ENCODE measurements at places on chromosomes 12 and 14. TPM values are rescaled to one million over a fixed set of nuclear protein-coding genes. Genes with fewer than 3 reads are reported as not detected.

PYGL gene
- total RNA-seq = 80.1 TPM

MVK gene
- total RNA-seq = 25.8 TPM

HDAC7 gene
- 12.2 TPM for total RNA-seq

SPIC gene
- total RNA-seq = 1.5 TPM

RD3L gene
- total RNA-seq = not detected

SYCP3 gene
- total RNA-seq = not detected

RAPGEF3 gene
- total RNA-seq = 0.81 TPM

MIPOL1 gene
- 4.2 TPM for total RNA-seq

MGST1 gene
- total RNA-seq = 1,196 TPM

VRTN gene
- total RNA-seq = not detected

GYS2 gene
- 46.7 TPM for total RNA-seq

DNA sequence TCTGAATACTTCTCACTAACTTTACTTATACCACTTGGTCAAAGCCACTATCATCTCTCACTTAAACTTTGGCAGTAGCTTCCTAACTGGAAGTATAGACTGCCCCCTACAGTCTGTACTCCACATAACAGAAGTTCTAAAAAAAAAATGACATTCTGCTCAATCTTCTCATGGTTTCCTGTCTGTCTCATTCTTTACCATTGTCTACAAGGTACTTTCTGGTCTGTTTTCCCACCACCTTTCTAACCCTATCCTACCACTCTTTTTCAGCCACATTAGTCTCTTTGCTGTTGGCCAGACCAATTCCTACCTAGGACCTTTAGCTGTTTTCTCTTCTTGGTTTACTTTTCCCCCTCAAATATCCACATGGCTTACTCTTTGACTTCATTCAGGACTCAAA lies 14.7 kb downstream of the CPSF6 start:
- H3K36me3 ChIP-seq = peaks cover 20% of the 10 kb centered on the region
- no peaks in the 10 kb centered on the region for H3K27me3 ChIP-seq
- no peak overlapping the region for H3K4me3 ChIP-seq
- no peak overlapping the region for H3K27ac ChIP-seq

DNA sequence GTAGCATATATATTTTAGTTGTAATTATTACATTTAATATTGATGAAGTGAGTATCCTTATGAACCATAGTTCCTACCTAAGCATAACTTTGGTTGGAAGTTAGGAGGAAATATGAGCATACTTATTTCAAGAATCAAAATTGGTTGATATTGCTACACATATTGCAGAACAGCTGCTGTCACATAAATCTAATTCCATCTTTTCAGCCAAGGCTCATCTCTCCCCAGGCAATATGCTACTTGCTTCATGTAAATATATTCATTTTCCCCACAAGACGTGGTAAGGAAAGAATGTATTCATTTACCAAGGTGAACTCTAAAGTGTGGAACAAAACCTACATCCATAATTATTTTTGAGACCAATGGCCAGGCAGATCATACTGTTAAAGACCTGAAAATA lies 62.5 kb upstream of the HIF1A start:
- no peaks in the 10 kb centered on the region for H3K27me3 ChIP-seq
- no peak overlapping the region for H3K4me3 ChIP-seq
- no peaks in the 10 kb centered on the region for H3K36me3 ChIP-seq
- no peak for DNase-seq
- no peaks in the 10 kb centered on the region for H3K4me1 ChIP-seq

- H3K4me1 ChIP-seq = no peaks in the 10 kb centered on the region
- H3K27ac ChIP-seq = peak overlapping the region; percentile 94
- H3K36me3 ChIP-seq = no peaks in the 10 kb centered on the region
- peak overlapping the region; percentile 85 for H3K4me3 ChIP-seq
- DNase-seq = no peak
These were observed 1.4 kb downstream of the TMTC2 start for GRCh38 chr12:82688035-82688501.

GRCh38 chr12:103875666-103876065 lies 34.6 kb upstream of the NT5DC3 start:
- H3K4me3 ChIP-seq = no peak overlapping the region
- no peak overlapping the region for H3K27ac ChIP-seq
- H3K27me3 ChIP-seq = no peaks in the 10 kb centered on the region
- no peak for DNase-seq
- no peaks in the 10 kb centered on the region for H3K4me1 ChIP-seq

GRCh38 chr12:12890543-12891079 lies 751 bp upstream of the GPRC5A start:
- H3K4me1 ChIP-seq = no peaks in the 10 kb centered on the region
- no peaks in the 10 kb centered on the region for H3K27me3 ChIP-seq
- no peaks in the 10 kb centered on the region for H3K36me3 ChIP-seq
- peak overlapping the region; percentile 49 for H3K4me3 ChIP-seq
- peak overlapping the region; percentile 31 for H3K27ac ChIP-seq

DNA sequence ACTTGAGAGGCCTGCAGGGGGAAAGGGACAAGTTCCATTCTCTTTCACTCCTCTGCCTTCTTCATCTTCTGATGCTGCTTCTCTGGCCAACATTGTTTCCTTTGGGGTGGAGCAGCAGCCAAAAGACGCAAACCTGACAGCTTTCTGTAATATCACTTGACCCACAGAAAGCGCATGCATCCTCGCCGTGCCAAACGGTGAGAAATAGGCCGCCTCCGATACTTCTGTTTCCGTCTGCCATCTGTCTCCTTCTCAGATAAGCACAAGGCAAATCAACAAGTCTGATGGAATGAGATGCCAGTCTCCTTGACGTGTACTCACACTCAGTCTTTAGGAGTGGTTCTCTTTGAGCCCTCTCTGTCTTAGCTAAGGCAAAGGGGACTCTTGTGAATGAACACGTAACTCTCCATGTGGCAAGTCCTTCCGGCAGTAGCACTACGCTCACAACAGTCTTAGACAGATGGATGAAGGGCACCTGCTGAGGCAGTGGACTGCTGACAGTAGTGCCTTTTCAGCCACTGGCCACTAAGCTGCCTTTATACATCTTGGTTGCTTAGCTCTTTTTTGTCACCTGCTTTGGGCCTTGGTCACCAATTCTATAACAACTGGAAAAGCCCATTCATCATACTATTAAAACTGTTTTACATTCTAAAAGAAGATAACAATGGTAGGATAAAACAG lies 214.1 kb downstream of the FBXL14 start:
- no peak overlapping the region for H3K27ac ChIP-seq
- H3K27me3 ChIP-seq = no peaks in the 10 kb centered on the region
- H3K4me1 ChIP-seq = no peaks in the 10 kb centered on the region
- H3K36me3 ChIP-seq = no peaks in the 10 kb centered on the region
- no peak for DNase-seq
- no peak overlapping the region for H3K4me3 ChIP-seq

- no peak overlapping the region for H3K4me3 ChIP-seq
- H3K27ac ChIP-seq = no peak overlapping the region
- peaks cover 4% of the 10 kb centered on the region for H3K36me3 ChIP-seq
- H3K4me1 ChIP-seq = no peaks in the 10 kb centered on the region
- no peak for DNase-seq
These were observed 19.0 kb downstream of the SPRING1 start for GRCh38 chr12:116718655-116719454.

- no peaks in the 10 kb centered on the region for H3K36me3 ChIP-seq
- H3K27me3 ChIP-seq = no peaks in the 10 kb centered on the region
- no peak for DNase-seq
- H3K4me1 ChIP-seq = no peaks in the 10 kb centered on the region
- H3K4me3 ChIP-seq = no peak overlapping the region
- H3K27ac ChIP-seq = no peak overlapping the region
These were observed 23.5 kb downstream of the BHLHE41 start for GRCh38 chr12:26101350-26101734.

GRCh38 chr14:93735206-93735605 lies 53.1 kb downstream of the PRIMA1 start:
- H3K36me3 ChIP-seq = no peaks in the 10 kb centered on the region
- no peak overlapping the region for H3K4me3 ChIP-seq
- H3K27ac ChIP-seq = no peak overlapping the region
- H3K4me1 ChIP-seq = no peaks in the 10 kb centered on the region

GRCh38 chr12:125071456-125071855 lies 6.2 kb downstream of the AACS start:
- H3K36me3 ChIP-seq = no peaks in the 10 kb centered on the region
- no peak for DNase-seq
- H3K27ac ChIP-seq = no peak overlapping the region
- H3K27me3 ChIP-seq = no peaks in the 10 kb centered on the region
- H3K4me3 ChIP-seq = no peak overlapping the region
- no peaks in the 10 kb centered on the region for H3K4me1 ChIP-seq

- H3K4me1 ChIP-seq = no peaks in the 10 kb centered on the region
- H3K36me3 ChIP-seq = no peaks in the 10 kb centered on the region
- H3K27me3 ChIP-seq = no peaks in the 10 kb centered on the region
- H3K27ac ChIP-seq = no peak overlapping the region
- H3K4me3 ChIP-seq = no peak overlapping the region
These were observed 39.9 kb upstream of the BICDL1 start for GRCh38 chr12:119949145-119949544.

DNA sequence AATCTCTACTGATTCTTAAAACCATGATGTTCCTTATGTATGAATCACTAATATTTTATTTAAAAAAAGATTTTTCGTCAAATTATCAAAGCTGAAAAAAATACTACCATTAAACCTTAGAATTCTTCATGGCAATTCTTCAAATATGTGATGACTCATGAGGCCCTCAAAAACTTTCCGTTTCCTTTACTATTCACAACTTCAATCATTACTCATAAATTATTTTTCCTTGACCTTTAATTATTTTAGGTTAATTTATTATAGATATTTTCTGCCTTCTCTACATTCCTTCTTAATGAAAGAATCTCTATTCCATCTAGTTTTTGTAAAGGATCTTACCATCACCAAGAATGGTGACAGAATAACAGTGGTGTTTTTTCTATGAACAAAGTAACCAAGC lies 162.1 kb upstream of the SOX5 start:
- H3K4me3 ChIP-seq = no peak overlapping the region
- H3K27me3 ChIP-seq = no peaks in the 10 kb centered on the region
- H3K36me3 ChIP-seq = no peaks in the 10 kb centered on the region
- no peak for DNase-seq
- H3K4me1 ChIP-seq = no peaks in the 10 kb centered on the region
- no peak overlapping the region for H3K27ac ChIP-seq

DNA sequence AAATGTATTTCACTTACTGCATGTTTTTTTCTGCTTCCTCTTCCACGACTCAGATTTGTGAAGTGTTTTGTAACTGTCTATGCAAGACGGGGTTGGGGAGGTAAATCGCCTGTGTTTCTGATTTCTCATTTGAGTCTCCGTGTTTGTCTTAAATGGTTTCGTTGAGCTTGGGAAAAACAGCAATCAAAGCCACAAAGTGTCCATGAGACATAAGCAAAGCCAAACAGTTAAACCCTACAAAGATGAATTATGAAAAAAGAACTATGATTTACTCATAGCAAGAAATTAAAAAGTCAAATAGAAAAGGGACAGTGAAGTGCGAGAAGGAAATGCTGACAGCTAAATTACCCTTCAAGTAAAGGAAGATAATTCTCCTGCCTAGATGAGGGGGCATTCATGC lies 164.3 kb upstream of the TMPO start:
- no peaks in the 10 kb centered on the region for H3K36me3 ChIP-seq
- H3K4me1 ChIP-seq = no peaks in the 10 kb centered on the region
- no peak overlapping the region for H3K4me3 ChIP-seq
- DNase-seq = no peak
- no peaks in the 10 kb centered on the region for H3K27me3 ChIP-seq

- H3K4me3 ChIP-seq = no peak overlapping the region
- no peaks in the 10 kb centered on the region for H3K36me3 ChIP-seq
- H3K4me1 ChIP-seq = no peaks in the 10 kb centered on the region
- no peak for DNase-seq
These were observed 5.0 kb upstream of the RFLNA start for GRCh38 chr12:124289634-124290600.

DNA sequence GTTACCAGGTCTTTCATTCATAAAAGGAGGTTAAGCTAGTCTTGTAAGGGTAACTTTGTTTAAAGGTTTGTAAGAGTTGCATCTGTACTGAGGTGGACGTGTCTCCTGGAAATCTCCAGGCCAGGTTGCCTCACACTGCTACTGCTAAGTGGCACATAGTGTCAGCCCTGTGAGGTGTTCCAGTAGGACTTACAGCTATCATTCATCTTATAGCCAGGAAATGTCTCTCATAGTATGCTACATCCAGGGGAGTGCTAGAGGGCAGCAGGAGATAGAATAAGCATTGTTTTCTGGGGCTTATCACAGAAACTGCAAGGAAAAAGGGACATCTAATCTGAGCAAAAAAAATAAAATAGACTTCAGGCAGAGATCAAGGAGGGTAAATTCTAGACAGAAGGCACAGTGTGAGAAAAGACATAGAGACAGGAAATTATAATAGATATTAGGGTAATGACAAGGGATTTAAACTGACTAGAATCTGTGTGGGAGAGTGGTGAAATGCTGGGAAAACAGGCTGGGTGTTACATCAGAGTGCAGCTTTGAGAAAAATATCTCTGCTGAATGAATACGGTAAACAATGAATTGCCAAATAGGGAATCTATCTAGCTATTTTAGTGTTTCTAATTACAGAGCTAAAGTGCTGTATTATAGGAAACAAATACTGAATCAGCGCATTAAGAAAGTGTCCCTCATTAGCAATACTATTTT lies 205.1 kb upstream of the ABCD2 start:
- H3K4me3 ChIP-seq = no peak overlapping the region
- no peaks in the 10 kb centered on the region for H3K4me1 ChIP-seq
- peak; percentile 45 for DNase-seq
- H3K27me3 ChIP-seq = no peaks in the 10 kb centered on the region
- peak overlapping the region; percentile 66 for H3K27ac ChIP-seq

DNA sequence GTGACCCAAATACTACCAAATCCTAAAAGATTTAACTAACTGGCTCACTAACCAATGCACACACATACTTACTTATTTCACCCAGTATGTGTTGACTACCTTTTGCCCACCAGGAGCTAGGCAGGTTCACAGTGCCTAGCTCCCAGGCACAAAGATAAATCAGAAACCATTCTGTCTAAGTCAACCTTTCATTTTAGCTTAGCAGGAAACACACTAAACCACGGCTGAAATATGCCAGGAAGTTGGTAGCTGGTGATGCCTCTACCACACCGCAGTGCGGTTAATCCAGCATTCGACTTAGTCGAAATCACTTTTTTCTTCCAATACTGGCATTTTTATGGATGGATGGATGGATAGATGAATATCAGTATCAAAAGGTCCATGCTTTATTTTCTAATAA lies 597.7 kb downstream of the DIO2 start:
- H3K36me3 ChIP-seq = no peaks in the 10 kb centered on the region
- no peak for DNase-seq
- no peak overlapping the region for H3K27ac ChIP-seq
- no peaks in the 10 kb centered on the region for H3K4me1 ChIP-seq

- no peak for DNase-seq
- no peaks in the 10 kb centered on the region for H3K36me3 ChIP-seq
- H3K4me1 ChIP-seq = peaks cover 11% of the 10 kb centered on the region
These were observed 44.1 kb downstream of the SETD3 start for GRCh38 chr14:99436247-99437180.

- no peaks in the 10 kb centered on the region for H3K4me1 ChIP-seq
- no peaks in the 10 kb centered on the region for H3K27me3 ChIP-seq
- no peaks in the 10 kb centered on the region for H3K36me3 ChIP-seq
- H3K4me3 ChIP-seq = no peak overlapping the region
- no peak overlapping the region for H3K27ac ChIP-seq
- DNase-seq = no peak
These were observed 9.4 kb upstream of the ARID2 start for GRCh38 chr12:45720069-45720468.
